GM12892 (cell line): ENCODE measurements at places on chromosomes 1 and 21.

DNA sequence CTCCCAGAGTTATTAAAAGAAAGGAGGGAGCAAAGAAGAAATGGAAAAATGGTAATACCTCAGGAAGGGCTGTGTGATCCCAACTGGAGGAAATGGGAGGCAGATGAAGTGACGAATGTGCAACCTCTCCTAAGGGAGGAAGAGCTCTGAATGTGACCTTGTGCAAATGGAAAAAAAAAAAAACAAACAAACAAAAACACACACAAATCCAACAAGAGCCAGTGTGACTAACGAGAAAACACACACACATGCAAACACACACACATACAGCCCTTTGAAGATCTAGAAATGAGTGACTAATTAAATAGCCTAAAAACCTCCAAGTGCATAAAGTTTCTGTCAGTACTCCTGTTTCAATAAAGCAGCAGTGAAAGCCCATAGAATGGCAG lies 49.0 kb downstream of the CCN1 start:
- DNase-seq: no peak

DNA sequence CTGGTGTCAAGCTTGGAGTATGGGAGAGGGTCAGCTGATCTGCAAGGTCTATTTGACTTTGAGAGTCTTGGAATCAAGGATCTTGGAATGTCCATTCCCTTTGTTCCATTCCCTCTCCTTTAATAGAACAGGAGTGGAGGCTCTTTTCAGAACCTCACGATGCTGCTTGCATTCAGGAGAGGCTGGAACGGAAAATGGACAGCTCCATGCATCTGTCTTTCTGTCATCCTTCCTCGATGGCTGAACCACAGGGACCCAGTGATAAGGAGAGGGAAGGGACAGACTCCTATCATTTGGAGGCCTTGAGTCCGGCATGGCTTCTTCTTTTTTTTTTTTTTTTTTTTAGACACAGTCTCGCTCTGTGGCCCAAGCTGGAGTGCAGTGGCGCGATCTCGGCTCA lies 14.9 kb upstream of the LIN28A start:
- DNase-seq: no peak

- DNase-seq: no peak
These were observed 9.6 kb upstream of the AMY2B start for GRCh38 chr1:103561643-103562395.

- DNase-seq: no peak
These were observed 4.1 kb upstream of the TPRG1L start for GRCh38 chr1:3620708-3621107.

GRCh38 chr1:64624218-64624713 lies 120.6 kb upstream of the RAVER2 start:
- no peak for DNase-seq

GRCh38 chr1:168556647-168557046 lies 12.8 kb upstream of the XCL2 start:
- no peak for DNase-seq

DNA sequence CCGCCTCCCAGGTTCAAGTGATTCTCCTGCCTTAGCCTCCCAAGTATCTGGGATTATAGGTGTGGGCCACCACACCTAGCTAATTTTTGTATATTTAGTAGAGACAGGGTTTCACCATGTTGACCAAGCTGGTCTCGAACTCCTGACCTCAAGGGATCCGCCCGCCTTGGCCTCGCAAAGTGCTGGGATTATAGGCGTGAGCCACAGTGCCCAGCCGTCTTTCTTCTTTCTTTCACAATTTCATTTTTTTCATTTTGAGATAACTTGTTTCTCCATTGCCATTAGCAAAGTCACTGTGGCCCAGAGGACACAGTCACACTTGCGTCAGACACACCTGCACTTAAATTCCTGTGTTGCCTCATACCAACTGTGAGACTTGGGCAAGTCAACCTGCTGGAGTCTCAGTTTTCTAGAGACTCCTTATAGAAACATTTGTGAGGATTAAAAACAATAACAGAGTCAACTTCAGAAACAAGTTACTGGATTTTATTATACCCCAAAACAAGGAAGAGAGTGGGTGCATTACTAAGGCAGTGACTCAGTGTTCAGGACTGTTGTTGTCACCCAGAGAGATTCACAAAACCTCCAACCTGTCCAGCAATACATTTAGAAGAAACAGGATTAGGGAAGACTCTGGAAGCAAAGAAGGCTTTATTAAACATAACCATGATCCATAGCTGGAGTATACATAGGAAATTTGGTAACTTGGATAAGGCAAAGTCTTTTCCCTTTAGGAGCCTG lies 2.6 kb downstream of the TEDDM1 start:
- no peak for DNase-seq
